ENCODE measurements at places on chromosomes 12 and 14.

DNA sequence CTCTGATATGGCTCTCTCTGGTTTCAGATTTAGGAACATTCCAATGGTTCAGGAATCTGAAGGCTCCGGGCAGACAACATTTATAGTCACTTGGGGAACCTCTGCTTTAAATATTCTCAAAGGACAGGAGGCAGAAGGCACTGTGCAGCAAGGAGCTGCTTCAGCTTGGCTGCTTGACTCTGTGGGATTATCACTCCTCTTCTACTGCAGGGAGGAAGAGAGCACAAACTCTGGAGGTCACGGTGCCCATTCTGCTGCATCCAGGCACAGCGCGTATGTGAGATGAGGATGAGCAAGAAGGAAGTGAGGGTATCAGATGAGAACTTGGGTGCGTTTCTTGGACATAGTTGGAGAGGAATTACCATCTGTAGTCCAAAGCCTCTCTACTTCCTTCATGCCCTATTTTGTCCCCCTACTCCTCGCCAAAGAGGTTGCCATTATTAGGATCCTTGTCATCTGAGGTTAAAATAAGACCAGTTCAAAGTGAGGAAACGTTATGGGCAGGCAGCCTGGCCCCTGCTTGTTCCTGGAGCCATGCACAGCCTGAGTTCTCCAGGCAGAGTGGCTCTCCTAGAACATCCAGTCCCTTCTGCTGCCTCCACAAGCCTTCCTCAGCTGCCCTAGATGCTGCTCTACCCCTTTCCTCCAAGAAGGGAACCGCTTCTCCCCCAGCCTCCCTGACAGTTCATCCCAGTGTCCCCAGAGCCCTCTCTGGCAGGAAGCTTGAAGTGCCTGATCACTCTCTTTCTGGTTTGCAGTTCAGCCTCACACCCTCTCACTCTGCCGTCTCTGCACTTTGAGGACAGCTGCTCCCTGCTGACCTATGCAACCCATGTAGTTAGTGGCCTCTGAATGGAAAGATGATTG, 12.5 kb downstream of the FGF6 start:
- DNase-seq = no peak

- DNase-seq = peak; percentile 26
Observed at GRCh38 chr12:120534703-120535655, 823 bp downstream of the RNF10 start.

DNA sequence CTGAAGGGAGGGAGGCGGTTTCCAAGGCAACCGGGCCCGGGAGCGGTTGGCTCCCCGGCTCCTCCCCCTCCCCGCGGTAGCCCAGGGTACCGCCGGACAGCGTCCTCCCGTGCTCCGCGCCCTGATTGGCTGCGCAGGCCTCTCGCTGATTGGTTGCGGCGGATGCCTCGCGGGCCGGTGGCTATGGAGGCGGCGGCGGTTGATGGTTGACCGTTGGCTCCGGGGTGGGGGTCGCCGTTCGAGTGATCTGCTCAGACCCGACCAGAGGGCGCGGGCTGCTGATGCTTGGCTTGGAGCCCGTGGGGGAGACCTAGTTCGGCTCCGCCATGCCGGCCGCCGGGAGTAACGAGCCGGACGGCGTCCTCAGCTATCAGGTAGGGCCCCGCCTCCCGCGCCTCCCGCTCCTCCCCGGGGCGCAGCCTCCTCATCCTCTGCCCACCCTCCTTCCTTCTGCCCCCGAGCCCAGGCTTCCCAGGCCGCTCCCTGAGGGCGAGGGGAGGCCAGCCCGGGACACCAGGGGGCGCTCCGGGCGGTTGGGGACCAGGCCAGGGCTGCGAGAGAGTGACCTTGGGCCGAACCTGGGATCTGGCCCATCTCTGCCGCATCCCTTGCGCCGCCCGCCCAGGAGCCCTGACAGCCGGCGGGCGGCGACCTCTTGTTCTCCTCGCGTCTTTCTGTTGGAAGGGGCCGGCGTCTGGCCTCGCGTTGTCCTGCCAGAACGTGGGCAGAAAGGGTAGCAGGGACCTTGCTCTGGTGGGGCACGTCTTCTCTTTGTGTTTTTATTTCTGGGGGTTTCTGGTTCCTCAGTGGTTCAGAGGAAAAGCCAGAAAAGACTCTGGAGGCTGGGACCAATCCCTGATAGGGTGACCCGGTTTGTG, at the start of gene SLC4A8:
TSS of gene SLC4A8 (plus strand) at position 170 of the 878 bp plus-strand sequence. CDS start at position 327, 157 bp downstream.
- peak; percentile 49 for DNase-seq

- no peak for DNase-seq
Observed at GRCh38 chr14:103142721-103143302, 19.6 kb downstream of the TNFAIP2 start.

DNA sequence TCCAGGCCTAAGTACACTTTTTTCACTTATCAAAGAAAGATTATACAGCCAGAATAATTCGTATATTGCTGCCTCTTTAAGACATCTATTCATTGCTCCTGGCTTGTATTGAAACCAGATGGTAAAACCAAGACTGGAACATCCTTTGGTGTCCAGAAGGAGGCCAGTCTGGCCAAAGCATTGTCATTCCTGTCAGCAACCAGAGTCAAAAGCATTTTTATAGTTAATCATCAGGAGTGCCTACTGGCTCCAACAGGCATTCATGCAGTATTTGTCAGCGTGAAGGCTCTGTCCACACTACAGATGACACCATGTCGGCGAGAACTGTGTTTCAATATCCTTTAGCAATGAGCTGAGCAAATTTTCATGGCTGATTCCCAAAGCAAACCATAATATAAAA, 118.0 kb upstream of the G2E3 start:
- no peak for DNase-seq

DNA sequence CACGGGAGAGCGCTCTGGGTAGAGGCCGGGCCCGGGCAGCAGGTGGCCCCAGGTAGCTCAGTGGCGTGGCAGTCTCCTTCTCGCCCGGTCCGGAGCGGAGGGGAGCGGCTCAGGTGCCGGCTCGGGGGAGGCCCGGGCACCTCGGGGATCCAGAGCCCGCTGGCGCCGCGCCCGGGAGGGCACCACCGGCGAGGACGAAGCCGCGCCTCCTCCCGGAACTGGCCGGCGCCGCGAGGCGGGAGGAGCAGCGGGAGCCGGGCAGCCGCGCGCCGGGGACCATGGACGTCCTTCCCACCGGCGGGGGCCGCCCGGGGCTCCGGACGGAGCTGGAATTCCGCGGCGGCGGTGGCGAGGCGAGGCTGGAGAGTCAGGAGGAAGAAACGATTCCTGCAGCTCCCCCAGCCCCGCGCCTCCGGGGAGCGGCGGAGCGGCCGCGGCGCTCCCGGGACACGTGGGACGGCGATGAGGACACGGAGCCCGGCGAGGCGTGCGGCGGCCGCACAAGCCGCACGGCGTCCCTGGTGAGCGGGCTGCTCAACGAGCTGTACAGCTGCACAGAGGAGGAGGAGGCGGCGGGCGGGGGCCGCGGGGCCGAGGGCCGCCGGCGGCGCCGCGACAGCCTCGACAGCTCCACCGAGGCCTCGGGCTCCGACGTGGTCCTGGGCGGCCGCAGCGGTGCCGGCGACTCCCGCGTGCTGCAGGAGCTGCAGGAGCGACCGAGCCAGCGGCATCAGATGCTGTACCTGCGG, 21.5 kb upstream of the GNS start:
- DNase-seq = no peak

DNA sequence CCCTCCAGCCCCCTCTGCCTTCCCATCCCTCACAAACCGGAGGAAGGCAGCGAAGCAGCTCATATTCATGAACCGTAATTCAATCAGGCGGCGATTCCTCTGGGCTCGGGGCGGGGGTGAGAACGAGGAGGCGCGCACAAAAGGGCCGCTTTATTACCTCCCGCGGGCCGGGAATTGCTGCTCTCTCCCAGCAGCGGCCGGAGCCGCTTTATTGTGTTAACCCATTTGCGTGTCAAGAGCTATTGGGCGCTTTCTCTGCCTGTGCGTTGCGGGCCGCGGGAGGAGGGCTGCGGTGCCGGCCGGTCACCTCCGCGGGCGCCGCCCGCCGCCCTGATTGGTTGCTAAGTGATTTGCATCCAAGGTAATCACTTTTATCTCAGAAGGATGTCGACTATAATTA, 4.8 kb downstream of the FAM222A start:
- DNase-seq = no peak

GRCh38 chr12:68341822-68342221, 9.7 kb upstream of the MDM1 start:
- DNase-seq = no peak

GRCh38 chr12:30862486-30862885, 64.1 kb upstream of the TSPAN11 start:
- no peak for DNase-seq

GRCh38 chr12:104516821-104517220, 60.1 kb downstream of the CHST11 start:
- no peak for DNase-seq

- DNase-seq = no peak
Observed at GRCh38 chr12:112741106-112741505, 50.4 kb upstream of the RPH3A start.

- no peak for DNase-seq
Observed at GRCh38 chr12:104737791-104738301, 220.2 kb downstream of the SLC41A2 start.

DNA sequence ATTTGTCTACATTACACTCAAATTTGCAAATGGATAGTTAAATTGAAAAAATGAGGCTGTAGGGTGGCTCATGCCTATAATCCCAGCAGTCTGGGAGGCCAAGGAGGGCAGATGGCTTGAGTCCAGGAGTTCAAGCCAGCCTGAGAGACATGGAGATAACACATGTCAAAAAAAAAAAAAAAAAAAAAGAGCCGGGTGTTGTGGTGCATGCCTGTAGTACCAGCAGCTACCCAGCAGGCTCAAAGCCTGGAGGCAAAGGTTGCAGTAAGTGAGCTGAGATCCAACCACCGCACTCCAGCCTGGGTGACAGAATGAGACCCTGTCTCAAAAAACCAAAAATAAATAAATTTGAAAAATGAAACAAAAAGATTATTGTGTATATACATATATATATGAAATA, 119.9 kb upstream of the MGAT4C start:
- no peak for DNase-seq

- peak; percentile 52 for DNase-seq
Observed at GRCh38 chr14:94689218-94689984, 77.2 kb downstream of the SERPINA3 start.

- no peak for DNase-seq
Observed at GRCh38 chr14:46747001-46747652, 95.5 kb upstream of the RPL10L start.

- DNase-seq = no peak
Observed at GRCh38 chr14:34235643-34236300, 226.3 kb downstream of the SPTSSA start.

GRCh38 chr12:123063535-123063934, 83.1 kb downstream of the ARL6IP4 start:
- no peak for DNase-seq

- DNase-seq = no peak
Observed at GRCh38 chr14:22735096-22735495, 31.4 kb upstream of the OXA1L start.

GRCh38 chr14:93490001-93490400, 59.3 kb downstream of the UNC79 start:
- no peak for DNase-seq

GRCh38 chr12:88793096-88793495, 212.8 kb upstream of the KITLG start:
- no peak for DNase-seq

- no peak for DNase-seq
Observed at GRCh38 chr12:105977652-105978051, 161.1 kb downstream of the NUAK1 start.

DNA sequence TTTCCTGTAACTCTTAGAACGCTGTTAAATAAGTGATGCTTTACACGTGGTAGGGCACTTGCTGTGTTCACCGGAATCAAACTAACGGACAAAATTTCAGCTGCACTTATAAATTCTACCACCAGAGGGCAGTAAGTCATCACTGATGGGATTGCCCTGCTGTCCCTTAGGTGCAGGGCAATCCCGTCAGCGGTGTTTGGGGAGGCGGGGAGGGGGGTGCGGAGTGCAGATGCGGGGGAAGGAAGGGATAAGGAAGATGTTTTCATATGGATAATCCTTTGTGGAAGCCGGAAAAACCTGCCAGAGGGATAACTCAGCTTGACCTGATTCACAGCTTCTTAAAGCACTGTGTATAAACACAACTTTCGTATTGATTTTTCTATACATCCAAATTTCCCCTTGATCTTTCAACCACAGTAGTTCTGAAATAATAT, 21.7 kb upstream of the SLC10A1 start:
- peak; percentile 85 for DNase-seq

- DNase-seq = no peak
Observed at GRCh38 chr12:123990511-123990910, 17.5 kb downstream of the ZNF664 start.

- no peak for DNase-seq
Observed at GRCh38 chr12:6249580-6249979, 49.4 kb downstream of the CD9 start.

GRCh38 chr12:76007640-76008039, 23.9 kb downstream of the PHLDA1 start:
- DNase-seq = no peak

- DNase-seq = peak; percentile 38
Observed at GRCh38 chr12:112096667-112097066, 11.9 kb downstream of the NAA25 start.

- no peak for DNase-seq
Observed at GRCh38 chr14:53470351-53471043, 317.4 kb upstream of the DDHD1 start.

- no peak for DNase-seq
Observed at GRCh38 chr14:96247031-96247430, 9.0 kb upstream of the BDKRB1 start.

DNA sequence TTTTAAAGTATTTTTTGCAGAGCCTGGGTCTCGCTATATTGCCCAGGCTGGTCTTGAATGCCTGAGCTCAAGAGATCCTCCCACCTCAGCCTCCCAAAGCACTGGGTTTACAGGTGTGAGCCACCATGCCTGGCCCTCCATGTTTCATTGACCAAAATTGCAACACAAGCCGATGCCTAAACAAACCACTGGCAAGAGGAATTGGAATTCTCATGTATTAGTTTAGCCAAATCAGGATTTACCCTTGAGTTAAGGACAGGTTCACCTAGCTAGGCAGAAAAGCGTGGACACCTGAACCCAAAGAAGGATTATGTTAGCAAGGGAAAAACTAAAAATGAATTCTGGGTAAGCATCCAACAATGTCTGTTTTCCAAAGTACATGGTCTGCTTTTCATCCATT, 14.6 kb upstream of the METAP2 start:
- no peak for DNase-seq

GRCh38 chr12:46585854-46586621, 213.5 kb upstream of the SLC38A2 start:
- peak; percentile 41 for DNase-seq

GRCh38 chr12:95789126-95790032, 1.2 kb downstream of the NTN4 start:
- DNase-seq = peak; percentile 61

- DNase-seq = no peak
Observed at GRCh38 chr12:115468087-115468510, 784.1 kb upstream of the TBX3 start.

- DNase-seq = peak; percentile 36
Observed at GRCh38 chr12:10190558-10191388, 11.9 kb downstream of the TMEM52B start.

Measured in NCI-H460 (cell line).